Activated CD4-positive, alpha-beta memory T cell treated with anti-CD3 and anti-CD28 coated beads, Interleukin-2, amount 10 ng/mL, durations not matched to agents 7 days and 5 days (primary cell): ENCODE measurements at places on chromosomes 6 and 20. TPM values are rescaled to one million over a fixed set of nuclear protein-coding genes. Genes with fewer than 3 reads are reported as not detected.

Gene LY6G6D
- total RNA-seq = not detected

Gene RIPOR3
- not detected for total RNA-seq

Gene SYTL3
- total RNA-seq = 133 TPM

Gene GNRH2
- 3.0 TPM for total RNA-seq
